Stimulated activated CD4-positive, alpha-beta T cell treated with anti-CD3 and anti-CD28 coated beads, Interleukin-1b, Interleukin-23, amount 100 ng/mL, for 48 hours (primary cell): ENCODE measurements at places on chromosomes 11 and 22.

DNA sequence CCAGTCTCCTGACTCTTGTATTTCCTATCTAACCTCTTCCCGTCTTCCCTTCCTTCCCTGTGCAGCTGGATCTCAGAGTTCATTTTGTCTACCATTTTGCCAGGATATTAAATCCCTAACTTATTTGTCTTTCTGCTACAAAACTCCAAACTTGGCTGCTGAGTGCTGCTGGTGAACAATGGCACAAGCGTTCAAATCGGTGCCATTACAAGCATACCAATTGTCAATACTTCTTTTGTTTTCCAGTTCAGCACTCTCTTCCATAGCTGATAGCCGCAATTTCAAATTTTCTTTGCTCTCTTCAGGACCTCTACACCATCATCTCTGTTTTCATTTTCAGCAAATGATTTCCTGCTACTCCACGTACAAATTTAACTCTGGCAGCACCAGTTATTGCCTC, 13.4 kb downstream of the IL18 start:
- DNase-seq = no peak

- no peak for DNase-seq
These were observed 103.1 kb downstream of the PTPRJ start for GRCh38 chr11:48083421-48083820.

- no peak for DNase-seq
These were observed 16.6 kb downstream of the APIP start for GRCh38 chr11:34899633-34900016.

GRCh38 chr11:103735497-103736032, 300.9 kb upstream of the DDI1 start:
- no peak for DNase-seq

- DNase-seq = no peak
These were observed 8.6 kb downstream of the CDPF1 start for GRCh38 chr22:46241396-46242007.

GRCh38 chr22:48047722-48048500, 1285.5 kb downstream of the TBC1D22A start:
- no peak for DNase-seq

DNA sequence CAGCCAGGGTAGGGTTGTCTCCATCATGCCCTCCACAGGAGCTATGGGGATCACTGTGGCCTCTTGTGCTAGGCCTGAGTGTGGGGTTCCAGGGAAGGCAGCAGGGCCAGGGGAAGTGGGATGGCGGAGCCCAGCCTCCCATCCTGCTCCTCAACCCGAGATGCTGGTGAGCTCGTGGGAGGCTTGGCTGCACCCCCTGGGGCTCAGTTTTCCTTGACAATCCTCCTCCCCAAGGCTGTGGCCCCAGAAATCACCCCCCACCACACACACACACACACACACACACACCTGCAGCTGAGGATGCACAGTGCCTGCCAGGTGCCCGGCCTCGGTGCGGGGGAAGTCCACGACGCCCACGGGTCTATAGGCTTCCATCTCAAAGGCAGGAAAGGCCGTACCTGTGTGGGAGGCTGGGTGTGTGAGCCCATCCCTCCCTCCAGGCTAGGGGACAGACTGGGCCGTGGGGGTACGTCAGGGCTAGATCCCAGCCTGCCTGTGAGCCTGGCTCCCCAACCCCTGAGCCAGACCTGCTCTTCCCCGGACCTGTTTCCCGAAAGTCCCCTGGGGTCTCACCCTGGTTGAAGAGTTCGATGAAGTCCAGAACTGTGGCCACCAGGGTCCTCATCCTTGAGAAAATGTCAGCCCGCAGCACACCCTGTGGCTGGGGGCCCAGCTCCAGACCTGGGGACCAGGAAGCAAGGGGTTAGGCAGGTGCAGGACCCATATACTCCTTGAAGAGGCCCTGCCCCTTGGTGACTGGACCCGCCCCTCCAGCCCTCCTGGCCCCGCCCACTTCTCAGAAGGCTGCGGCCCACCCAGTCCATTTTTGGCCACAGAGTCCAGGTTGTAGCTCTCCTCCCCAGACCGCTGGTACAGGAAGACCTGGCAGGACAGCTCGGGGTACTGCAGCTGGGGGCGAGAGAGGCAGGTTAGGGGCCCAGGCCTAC, 5.2 kb upstream of the TBX10 start:
- no peak for DNase-seq

DNA sequence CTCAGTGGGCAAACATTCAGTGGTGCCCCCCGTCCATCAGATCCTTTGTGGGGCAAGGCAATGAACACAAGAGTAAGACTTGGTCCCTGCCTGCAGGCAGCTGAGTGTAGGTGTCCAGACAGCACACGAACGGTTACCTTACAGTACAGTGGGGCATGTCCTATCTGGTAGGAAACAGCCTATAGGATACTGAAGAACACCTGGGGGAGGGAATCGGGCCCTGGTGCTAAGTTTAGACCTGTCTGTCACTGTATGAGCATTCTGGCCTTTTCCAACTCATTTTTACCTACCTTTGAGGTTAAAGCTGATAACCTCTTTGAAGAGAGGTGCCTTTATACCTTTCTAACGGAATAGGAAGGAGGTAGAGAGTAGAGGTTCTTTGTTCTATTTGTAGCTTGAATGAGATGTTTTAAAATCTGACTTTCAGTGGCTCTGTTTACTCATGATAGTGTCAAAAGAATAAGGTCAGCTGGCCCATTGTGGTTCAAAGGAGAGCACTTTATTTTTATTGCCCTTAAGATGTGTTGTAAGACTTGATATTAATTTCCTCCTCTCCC, 8.9 kb downstream of the ZNRF3 start:
- DNase-seq = no peak

DNA sequence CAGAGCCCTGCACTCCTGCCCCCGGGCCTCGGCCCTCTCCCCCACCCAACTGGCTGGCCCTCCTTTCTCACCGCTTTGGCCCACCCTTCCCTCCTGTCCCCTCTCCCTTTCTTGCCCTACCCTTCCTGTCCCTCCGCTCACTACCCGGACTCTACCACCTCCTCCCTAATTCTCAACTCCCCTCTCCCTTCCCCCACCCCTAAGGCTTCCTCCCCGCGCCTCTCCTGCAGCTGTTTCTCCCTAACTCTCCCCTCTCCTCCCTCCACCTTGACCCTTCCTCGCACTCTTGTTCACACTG, 421 bp downstream of the SLC15A3 start:
- no peak for DNase-seq

DNA sequence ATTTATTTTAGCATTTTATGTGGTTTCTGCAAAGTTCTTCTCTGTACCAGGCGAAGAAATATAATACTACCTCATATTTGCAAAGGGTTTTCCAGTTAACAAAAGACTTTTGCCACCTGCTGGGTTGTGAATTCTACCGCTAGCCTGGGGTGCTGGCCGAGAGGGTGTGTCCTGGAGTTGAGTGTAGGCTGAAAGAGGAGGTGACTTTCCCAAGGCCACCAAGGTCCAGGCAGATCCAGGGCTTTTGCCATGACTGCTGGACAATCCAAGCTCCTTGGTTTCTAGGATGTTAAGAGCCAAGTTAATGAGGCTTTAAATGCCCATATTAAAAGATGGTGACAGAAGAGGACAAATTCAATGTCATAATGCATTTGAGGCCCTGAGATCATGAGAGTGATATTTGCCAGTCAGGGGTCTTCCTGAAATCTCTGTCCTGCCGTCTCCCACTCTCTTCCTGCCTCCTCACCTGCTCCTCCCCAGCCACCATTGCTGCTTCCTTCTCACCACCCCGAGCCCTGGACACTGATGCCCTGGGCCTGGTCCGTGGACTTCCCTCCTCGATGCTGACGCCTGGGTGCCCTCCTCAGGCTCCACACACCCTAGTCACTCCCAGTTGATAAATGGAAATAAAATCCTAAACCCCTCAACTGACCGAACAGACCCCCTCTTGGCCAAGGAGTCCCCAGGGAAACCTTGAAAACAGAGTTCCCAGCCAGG, 825.6 kb downstream of the TBC1D22A start:
- DNase-seq = no peak

DNA sequence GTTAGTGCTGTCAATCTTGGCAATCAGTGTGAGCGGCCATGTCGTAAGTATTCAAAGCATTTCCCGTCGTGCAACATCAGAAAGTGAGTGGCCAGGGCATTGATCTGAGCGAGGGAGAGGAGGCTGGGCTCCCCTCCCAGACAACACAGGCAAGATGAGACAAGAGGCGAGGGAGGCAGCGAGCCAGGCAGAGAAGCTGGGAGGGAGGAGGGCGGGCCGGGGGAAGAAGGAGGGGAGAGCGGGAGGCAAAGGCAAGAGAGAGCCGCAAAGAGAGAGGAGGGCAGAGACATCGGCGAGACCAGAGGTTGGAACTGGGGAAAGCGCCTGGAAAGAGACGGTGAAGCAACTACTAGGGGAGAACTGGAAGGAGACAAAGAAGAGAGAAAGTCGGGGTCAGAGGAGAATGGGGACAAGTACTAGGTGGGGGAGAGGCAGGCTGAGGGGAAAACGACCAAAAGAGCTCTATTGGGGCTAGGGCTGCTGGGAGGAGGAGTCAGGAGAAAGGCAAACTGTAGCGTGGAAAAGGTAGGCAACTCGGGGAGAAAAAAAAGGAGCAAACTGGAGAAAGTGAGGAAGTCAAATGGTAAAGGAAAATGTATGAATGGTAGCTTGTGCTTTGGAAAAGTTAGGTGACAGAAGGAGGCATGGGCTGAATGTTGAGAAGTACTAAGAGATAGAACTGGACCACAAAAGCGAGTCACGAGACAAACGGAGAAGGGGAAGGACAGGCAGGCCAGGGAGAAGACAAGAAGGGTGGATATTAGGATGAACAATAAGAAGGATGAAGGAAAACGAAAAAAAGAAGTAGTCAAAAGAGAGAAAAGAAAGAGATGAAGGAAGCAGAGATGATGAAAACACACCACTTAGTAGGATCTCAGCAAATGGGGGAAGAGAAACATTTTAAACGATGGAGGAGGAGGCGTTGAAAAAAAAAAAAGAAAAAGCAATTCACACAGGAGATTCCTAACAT, 130.5 kb upstream of the C11orf58 start:
- no peak for DNase-seq

DNA sequence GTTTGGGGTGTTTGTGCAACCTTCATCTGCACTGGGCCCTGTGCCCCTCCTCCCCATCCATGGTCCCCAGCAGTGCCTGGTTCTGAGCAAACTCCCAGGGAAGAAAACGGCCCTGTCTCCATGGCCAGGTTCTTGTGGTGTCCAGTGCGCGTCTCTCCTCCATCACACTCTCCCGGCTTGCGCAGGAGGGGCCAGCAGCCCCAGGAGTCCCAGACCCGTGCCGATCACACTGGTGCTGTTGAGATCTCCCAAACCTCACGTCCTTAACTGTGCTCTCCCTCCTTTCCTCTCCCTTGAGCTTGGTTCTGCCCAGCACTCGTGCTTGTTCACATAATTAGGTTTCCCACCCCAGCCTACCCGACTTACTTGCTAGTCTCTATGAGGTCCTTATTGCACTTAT, 10.9 kb upstream of the GRK2 start:
- no peak for DNase-seq

DNA sequence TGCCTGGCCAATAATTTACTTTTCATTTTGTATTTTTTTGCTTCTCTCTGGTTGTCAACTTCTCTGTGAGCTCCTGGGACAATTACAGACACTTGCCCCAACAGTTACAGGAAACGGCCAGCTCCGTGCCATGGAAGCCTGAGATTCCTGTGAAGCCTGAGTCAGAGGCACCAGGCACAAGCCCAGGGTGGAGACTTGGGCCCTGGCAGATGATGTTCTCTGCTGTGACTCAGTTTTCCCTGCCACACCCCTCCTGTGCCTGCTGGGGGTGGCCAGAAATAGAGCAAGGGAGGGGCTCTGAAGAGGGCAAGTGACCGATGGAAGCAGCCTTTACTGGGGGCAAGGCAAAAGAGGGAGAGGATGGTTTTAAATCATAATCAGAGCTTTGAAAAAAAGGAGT, 4.9 kb downstream of the ATP5MGL start:
- no peak for DNase-seq

- no peak for DNase-seq
These were observed 58.4 kb upstream of the GRAMD1B start for GRCh38 chr11:123371506-123372297.

GRCh38 chr11:16963316-16963876, 50.8 kb downstream of the PLEKHA7 start:
- no peak for DNase-seq

- no peak for DNase-seq
These were observed 3.4 kb upstream of the ZBTB44 start for GRCh38 chr11:130318031-130318673.

- DNase-seq = no peak
These were observed 14.1 kb upstream of the NUP50 start for GRCh38 chr22:45149671-45150070.

DNA sequence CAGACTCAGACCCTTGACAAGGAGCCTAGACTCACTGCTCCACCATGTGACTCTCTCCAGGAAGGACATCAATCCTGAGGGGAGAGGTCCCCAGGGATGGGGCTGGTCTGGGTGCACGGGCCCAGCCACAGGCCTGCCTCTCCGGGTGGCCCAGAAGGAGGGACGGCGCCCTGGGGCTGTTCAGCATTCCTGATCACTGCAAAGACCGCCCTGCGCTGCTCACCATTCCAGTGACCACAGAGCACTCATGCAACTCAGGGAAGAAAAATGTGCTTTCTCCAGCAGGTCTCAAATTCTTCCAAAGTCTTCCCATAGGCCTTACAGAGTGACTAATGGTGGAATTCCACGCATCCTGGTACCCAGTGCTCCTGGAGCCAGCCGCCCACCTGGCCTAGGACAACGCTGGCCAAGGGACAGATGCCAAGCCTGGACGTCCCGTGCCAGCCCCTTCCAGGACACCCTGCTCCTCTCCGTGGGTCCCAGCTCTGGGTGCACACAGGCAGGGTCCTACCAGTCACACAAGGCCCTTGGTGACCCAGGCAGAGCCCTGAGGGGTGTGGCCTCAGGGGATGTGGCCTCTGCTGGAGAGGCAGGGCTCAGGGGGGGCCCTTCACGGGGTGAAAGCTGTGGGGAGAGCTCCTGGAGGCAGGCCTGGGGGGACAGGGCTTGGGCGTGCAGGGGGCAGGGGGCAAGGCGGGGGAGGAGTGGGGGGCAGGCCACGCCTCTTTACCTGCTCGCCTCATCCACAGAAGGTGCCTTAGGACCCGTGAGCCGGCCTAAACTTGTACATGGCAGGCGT, 178.8 kb downstream of the IGLL1 start:
- no peak for DNase-seq

GRCh38 chr11:3823303-3823702, 14.9 kb downstream of the PGAP2 start:
- DNase-seq = no peak

DNA sequence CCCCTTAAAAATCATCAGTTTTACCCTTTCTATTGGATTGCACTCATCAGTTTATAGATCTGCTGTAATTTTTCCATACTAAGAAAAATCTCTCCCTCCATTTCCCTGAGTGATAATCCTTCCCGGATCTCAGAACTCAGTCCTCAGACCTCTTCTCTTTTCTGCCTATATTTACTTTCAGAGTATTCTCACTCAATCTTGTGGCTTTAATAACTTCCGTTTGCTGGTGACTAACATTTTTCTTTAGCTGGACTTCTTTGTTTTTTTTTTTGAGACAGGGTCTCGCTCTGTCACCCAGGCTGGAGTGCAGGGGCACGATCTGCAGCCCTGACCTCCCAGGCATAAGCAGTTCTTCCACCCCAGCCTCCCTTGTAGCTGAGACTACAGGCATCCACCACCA, 10.4 kb downstream of the ATXN10 start:
- DNase-seq = no peak

DNA sequence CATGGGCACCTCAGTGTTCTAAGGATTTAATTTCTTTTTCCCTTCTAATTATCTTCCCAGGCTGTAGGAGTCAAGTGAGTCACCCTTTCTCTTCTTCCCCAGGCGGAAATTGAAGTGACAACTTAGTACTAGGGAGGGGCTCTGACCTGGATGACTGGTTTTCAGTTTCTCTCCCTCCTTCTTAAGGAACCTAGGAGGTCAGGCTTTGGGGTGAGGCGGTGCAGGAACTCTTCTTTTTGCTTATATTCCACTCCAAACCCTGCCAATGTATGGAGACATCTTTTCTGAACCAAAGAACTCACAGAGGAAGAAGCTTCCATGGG, 12.6 kb downstream of the ZDHHC5 start:
- DNase-seq = no peak
